ENCODE measurements at places on chromosomes 6 and 20. TPM values are rescaled to one million over a fixed set of nuclear protein-coding genes. Genes with fewer than 3 reads are reported as not detected.

- no peak for DNase-seq
- peak overlapping the region; percentile 82 for H3K4me3 ChIP-seq
- H3K27ac ChIP-seq: peak overlapping the region; percentile 96
- peaks cover 65% of the 10 kb centered on the region for H3K4me1 ChIP-seq
These were observed 978 bp downstream of the HLA-A start for GRCh38 chr6:29943053-29943966.

- no peak overlapping the region for H3K27ac ChIP-seq
- H3K36me3 ChIP-seq: no peaks in the 10 kb centered on the region
- H3K4me1 ChIP-seq: no peaks in the 10 kb centered on the region
- no peak overlapping the region for H3K4me3 ChIP-seq
These were observed 52.7 kb upstream of the STX16 start for GRCh38 chr20:58598211-58599015.

DNA sequence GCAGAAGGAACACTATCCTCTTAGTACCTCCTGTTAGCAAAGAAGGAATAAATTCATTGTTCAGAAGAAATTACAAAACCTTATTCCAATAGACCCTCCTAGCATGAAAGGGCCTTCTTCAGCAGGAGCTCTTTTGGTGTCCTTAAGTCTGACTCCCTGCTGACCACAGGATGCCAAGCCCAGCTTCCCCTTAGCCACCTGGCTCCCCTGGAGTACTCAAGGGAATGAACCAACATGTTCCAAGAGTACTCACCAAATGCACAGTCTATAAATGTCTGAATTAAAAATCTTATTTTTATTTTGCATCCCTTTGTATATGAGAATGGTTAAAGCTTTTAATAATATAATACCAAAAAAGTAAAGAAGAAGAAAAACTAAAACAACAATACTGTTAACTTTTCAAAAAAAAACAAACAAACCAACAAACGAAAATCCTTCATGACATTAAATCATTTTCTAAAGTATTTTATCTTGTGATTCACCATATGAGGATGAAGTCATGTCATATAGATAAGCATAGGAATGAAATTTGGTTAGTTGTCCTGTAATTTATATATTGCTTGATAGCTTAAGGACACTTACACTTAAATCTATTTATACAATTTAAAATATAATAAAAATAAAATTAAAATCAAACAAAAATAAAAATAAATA lies 1355.1 kb downstream of the HACE1 start:
- H3K36me3 ChIP-seq: no peaks in the 10 kb centered on the region
- no peak overlapping the region for H3K4me3 ChIP-seq
- no peaks in the 10 kb centered on the region for H3K4me1 ChIP-seq
- no peaks in the 10 kb centered on the region for H3K27me3 ChIP-seq

FYN gene
- total RNA-seq: 419 TPM

DNA sequence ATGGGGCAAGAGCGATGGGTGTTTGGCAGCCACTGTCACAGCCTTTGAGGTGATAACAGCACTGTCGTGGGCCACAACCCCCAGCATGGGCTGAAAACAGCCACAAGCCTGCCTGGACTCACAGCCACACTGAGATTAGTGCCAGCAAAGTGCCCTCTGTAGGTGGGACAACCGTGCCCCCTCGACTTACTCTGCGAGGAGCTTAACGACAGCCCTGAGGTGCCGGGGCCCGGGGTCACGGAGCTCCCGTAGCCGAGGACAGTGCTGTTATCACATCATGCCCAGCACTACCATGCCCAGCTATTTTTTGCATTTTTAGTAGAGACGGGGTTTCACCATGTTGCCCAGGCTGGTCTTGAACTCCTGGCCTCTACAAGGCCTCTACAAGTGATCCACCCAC lies 36.6 kb downstream of the SUMO4 start:
- peaks cover 6% of the 10 kb centered on the region for H3K4me1 ChIP-seq
- H3K4me3 ChIP-seq: no peak overlapping the region
- no peaks in the 10 kb centered on the region for H3K36me3 ChIP-seq
- H3K27ac ChIP-seq: no peak overlapping the region
- H3K27me3 ChIP-seq: no peaks in the 10 kb centered on the region
- no peak for DNase-seq

DNA sequence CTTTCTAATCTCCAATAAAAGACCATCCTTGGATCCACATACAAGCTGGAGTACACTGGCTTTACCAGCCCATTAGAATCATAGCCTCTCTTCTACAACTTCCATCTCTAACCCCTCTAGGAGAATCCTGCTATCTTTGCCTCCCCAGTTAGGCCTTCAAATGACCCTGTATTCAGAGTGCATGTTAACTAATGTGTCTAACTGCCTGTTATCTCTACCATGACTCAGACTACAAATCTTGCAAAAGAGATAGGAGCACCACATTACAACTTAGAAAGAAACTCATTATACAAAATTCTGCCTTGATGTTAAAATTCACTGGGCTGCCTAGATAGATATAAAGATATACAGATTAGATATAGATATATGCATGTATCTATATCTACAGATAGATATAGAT lies 28.2 kb downstream of the GPR63 start:
- no peaks in the 10 kb centered on the region for H3K36me3 ChIP-seq
- H3K4me3 ChIP-seq: no peak overlapping the region
- no peaks in the 10 kb centered on the region for H3K4me1 ChIP-seq
- no peaks in the 10 kb centered on the region for H3K27me3 ChIP-seq

- no peak overlapping the region for H3K27ac ChIP-seq
- no peaks in the 10 kb centered on the region for H3K36me3 ChIP-seq
- no peak overlapping the region for H3K4me3 ChIP-seq
- no peaks in the 10 kb centered on the region for H3K27me3 ChIP-seq
- H3K4me1 ChIP-seq: peaks cover 28% of the 10 kb centered on the region
These were observed 4.6 kb upstream of the MDGA1 start for GRCh38 chr6:37702314-37702713.

- H3K27me3 ChIP-seq: peaks cover 5% of the 10 kb centered on the region
- no peaks in the 10 kb centered on the region for H3K4me1 ChIP-seq
- no peak overlapping the region for H3K27ac ChIP-seq
- DNase-seq: no peak
- no peak overlapping the region for H3K4me3 ChIP-seq
These were observed 39.6 kb downstream of the LAMA4 start for GRCh38 chr6:112214739-112215269.

DNA sequence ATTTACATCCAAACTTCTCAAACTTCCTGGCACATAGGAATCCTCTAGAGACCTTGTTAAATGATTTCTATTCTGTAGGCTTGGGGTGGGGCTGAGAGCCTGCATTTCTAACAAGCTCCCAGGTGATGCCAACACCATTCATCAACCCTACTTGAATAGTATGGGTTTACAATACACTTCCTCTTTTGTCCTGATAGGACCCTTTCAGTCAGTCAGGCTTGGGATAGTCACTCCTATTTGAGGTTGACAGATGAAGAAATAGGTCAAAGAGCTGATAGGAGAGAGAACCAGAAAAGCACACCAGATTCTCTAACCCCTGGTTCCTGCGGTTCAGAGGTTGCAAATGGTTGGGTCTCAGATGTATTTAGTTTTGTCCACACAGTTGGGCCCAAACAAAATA lies 273.4 kb downstream of the TSHZ2 start:
- DNase-seq: no peak
- no peak overlapping the region for H3K27ac ChIP-seq
- H3K4me3 ChIP-seq: no peak overlapping the region
- H3K27me3 ChIP-seq: no peaks in the 10 kb centered on the region
- no peaks in the 10 kb centered on the region for H3K4me1 ChIP-seq
- H3K36me3 ChIP-seq: no peaks in the 10 kb centered on the region

GRCh38 chr20:23955896-23956295 lies 32.7 kb downstream of the GGTLC1 start:
- H3K4me3 ChIP-seq: no peak overlapping the region
- H3K36me3 ChIP-seq: no peaks in the 10 kb centered on the region
- H3K27me3 ChIP-seq: peaks cover 3% of the 10 kb centered on the region
- DNase-seq: no peak
- no peak overlapping the region for H3K27ac ChIP-seq

NHSL1 gene
- total RNA-seq: 0.08 TPM

CST1 gene
- total RNA-seq: not detected

DNA sequence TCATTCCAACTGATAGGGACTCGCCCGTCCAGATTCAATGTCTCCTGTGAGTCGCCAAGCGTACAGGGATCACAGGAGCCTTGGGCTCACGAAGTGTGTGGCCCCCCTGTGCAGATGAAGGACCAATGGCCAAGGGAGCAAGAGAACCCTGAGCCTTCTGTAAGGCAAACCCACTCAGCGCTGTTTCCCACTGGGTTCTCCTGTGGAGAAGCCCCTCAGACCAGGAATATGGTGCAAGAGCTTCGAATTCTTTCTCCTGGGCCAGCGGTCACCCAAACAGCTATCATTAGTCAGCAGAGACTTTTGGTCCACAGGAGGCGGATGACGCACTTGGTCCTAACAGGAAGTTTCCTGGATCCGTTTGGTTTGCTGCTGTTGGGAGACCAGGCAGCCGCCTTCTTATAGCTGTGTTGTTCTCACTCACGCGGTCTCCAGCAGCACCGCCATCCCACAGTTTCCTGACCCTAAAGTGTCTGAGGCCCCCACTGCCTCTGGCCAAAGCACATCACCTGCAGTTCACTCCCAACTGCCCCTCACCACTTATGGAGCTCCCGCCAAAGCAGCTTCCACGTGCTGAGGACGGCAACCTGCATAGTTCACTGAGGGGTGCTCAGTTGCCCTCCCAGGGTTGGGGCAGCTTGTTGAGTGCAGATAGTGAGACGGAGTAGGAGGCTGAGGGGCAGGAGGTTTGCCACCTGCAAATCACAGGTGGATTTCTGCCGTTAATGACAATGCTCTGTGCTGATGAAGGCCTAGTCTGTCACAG lies 268.6 kb downstream of the ERMARD start:
- no peak overlapping the region for H3K4me3 ChIP-seq
- no peak overlapping the region for H3K27ac ChIP-seq
- DNase-seq: no peak
- no peaks in the 10 kb centered on the region for H3K36me3 ChIP-seq

- DNase-seq: no peak
- H3K27ac ChIP-seq: no peak overlapping the region
- no peaks in the 10 kb centered on the region for H3K4me1 ChIP-seq
These were observed 66.0 kb upstream of the TXNDC5 start for GRCh38 chr6:7976485-7977056.

DNA sequence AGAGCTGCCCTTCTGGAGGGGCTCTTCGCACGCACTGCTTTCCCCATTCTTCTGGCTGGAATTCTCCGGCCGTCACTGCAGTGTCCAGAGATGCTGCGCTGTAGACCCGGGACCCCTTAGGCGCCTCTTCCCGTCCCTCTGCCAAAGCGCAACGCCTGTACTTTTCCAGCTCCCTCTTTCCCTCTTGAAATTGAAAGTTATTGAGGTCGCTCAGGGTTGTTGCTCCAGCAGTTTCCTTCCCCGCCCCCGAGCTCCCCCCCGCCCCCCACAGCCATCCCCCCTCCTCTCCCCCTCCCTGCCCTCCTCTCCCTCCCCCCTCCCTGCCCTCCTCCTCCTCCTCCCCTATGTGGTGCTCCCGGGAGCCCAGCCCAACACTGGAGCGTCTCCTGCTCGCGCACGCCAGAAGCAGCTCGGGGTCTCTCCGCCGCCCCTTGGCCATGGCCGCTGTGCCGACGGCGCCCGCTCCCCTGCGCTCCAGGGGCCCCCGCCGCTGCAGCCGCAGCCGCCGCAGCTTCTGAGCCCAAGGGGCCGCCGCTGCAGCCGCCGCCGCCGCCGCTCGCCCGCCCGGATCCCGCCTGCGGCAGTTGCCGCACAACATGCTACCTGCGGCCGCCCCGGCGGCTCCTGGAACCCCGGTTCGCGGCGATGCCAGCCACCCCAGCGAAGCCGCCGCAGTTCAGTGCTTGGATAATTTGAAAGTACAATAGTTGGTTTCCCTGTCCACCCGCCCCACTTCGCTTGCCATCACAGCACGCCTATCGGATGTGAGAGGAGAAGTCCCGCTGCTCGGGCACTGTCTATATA lies at the start of gene RSPO3:
RSPO3 (plus strand) TSS at position 374 of the 804 bp plus-strand sequence. CDS start 522 bp downstream, outside the sequence.
- peak within 1 kb of the TSS; percentile 7 for H3K4me3 ChIP-seq
- no peaks in the 10 kb centered on the region for H3K36me3 ChIP-seq
- H3K27ac ChIP-seq: no peak within 1 kb of the TSS
- no peak for DNase-seq
- peaks cover 30% of the 10 kb centered on the region for H3K4me1 ChIP-seq

MCCD1 gene
- not detected for total RNA-seq

DNA sequence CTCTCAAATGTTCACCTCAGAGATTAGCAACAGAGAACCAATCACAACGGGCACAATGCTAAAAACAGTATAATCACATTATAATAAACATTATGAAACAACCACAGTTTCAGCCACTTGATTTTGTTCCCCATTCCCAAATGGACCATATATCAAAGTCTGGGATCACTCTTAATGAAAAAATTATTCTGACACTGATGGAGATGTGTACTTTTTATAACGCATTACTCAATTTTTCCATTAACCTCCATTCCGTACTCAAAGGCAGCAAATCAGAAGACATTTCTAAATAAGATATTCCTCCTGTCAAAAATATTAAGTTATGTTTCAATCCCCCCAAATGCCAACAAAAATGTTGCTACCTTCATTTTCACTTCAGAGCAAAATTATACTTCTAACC lies 2.8 kb downstream of the CPNE1 start:
- H3K4me3 ChIP-seq: peak overlapping the region; percentile 97
- no peaks in the 10 kb centered on the region for H3K36me3 ChIP-seq
- H3K27ac ChIP-seq: peak overlapping the region; percentile 39
- DNase-seq: no peak
